Large intestine (tissue), 12 donors: ENCODE measurements at places on chromosomes 5 and 9. TPM values are rescaled to one million over a fixed set of nuclear protein-coding genes. Genes with fewer than 3 reads are reported as not detected.
A peak's percentile ranks its signal among the peaks of the same experiment; 100 is the strongest.

Gene CEP72
- 8.5 TPM for polyA plus RNA-seq

Gene TEK
- polyA plus RNA-seq: 14.6 TPM

DNA sequence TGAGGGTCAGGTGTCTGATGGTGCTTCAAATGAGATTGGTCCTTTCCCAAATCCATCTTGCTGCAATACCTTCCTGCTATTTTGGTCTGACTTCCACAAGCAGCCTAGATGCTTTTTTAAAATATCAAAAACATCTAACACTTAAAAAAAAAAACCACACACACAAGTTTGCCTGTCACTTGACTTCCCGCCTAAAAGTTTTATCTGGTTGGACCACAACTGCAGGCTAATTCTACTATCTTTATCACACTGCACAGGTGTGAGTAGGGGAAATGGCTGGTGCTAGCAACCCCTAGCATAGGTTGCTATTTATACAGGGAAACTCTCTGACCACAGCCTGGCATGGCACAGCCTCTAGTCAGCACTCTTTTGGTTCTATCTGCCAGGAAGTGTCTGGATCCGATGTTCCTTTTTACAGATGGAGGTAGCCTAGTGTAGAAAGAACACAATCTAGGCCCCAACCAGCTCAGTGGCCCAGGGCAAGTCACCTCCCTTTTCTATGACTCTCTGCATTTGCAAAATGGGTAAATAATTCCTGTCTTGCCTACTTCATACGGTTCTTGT, at the start of gene HEMGN:
Gene HEMGN, minus strand, starts transcription at position 92 of the 564 bp plus-strand sequence. Its CDS starts 36 bp downstream, at position 56.
- no peak for DNase-seq
- no peaks in the 10 kb centered on the region for H3K4me1 ChIP-seq
- H3K4me3 ChIP-seq: no peak within 1 kb of the TSS
- no peaks in the 10 kb centered on the region for H3K36me3 ChIP-seq
- no peak within 1 kb of the TSS for H3K27ac ChIP-seq

Gene FST
- 3.9 TPM for polyA plus RNA-seq

- peak overlapping the region; percentile 33 for H3K4me3 ChIP-seq
- no peaks in the 10 kb centered on the region for H3K27me3 ChIP-seq
- H3K27ac ChIP-seq: no peak overlapping the region
Observed at GRCh38 chr9:76571743-76572146, 112.8 kb downstream of the GCNT1 start.

GRCh38 chr5:150058480-150059126, 27.8 kb downstream of the CSF1R start:
- no peaks in the 10 kb centered on the region for H3K4me1 ChIP-seq
- H3K27ac ChIP-seq: no peak overlapping the region
- DNase-seq: peak; percentile 6
- peaks cover 24% of the 10 kb centered on the region for H3K36me3 ChIP-seq
